ENCODE measurements at places on chromosomes 3 and 15.

GRCh38 chr3:150073513-150073912 is 102.8 kb upstream of the PFN2 start:
- DNase-seq: no peak

DNA sequence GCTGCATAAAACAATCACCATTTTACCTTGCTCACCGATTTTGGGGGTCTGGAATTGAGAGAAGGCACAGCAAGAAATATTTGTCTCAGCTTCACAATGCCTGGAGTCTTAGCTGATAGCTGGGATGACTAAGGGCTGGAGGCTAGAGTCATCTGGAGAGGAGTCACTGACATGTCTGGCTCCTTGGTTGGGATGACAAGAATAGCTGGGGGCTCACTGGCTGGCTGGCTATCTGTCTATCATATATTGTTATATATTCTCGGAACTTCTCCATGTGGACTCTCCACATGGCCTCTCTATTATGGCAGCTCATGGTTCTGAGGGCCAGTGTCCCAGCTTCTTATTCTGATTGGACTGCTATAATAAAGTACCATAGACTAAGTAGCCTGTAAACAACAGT is 20.0 kb upstream of the TRIM71 start:
- DNase-seq: no peak

DNA sequence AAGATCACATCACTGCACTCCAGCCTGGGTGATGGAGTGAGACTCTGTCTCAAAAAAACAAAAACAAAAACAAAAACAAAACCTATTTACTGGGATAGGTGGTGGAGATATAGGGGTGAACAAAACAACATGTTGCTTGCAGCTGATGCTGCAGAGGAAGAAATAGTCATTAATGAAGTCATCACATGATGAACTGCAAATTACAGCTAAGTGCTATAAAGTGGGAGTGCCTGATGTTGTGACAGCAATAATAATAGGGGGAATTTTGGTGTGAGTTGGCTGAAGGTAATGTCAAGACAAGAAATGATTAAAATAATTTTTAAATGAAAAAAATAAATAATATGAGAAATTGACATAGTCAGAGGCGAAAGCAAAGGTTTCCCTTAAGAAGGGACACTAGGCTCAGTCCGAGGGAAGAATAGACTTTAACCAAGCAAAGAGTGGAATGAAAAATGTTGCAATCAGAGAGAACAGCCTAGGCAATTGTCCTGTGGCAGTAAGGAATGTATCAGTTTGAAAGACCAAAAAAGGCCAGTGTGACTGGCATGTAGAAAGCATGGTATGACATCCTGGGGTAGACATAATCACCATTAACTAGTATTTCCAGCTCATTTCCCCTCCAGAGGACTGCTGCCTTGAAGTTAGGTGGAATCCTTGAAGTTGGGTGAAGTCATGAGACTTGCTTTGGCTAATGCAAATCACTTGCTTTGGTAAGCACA is 14.7 kb upstream of the PIK3CB start:
- DNase-seq: no peak

- no peak for DNase-seq
Measured at GRCh38 chr3:42654331-42655201, 1.1 kb downstream of the ZBTB47 start.

DNA sequence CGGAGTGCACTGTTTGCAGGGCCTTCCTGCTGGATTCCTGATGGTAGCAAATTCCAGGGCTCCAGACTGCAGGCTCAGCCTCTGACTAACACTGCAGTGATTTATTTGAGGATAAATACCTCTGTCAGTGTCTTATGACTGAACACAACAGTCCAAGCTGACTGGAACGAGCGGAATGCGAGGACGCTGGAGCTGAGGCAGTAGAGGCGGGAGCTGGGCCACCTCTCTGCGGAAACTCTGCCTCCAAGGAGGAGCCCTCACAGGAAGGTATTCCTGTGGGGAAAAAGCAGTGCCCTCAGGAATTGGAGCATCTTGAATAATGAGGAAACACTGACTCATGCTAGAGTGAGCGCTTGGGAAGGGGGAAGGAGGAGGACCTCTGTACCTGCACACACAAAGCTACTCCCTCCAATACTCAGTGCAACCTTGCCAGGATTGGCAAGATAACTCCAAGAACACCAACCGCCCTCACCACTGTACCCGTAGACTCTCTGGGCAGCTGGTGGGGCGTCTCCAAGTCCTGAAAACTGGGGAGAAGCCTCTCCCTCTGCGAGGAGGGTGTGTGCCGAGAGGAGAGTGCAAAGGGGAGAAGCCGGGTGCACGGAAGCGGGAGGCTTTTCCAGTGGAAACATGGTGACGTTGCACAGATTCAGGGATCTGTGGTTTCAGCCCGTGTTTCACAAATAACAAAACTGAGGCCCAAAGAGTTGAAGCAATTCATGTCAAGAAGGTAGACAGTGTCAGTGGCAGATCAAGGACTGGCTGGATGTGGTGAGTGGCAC is 43.0 kb downstream of the VGLL4 start:
- DNase-seq: no peak

DNA sequence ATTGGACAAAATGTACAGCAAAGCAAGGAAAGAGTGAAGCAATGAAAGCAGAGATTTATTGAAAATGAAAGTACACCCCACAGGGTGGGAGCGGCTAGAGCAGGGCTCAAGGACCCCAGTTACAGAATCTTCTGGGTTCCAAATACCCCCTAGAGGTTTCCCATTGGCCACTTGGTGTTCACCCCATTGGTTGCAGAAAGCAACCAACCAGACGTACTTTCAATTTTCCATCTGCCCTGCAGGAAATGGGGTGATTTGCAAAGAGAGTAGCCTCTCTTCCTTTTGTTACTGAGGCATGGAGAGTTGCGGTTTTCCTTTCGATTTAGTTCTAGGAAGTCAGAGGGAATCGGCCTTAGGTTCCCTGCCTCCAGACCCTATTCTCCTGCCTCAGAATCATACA is 2.4 kb downstream of the PML start:
- no peak for DNase-seq

GRCh38 chr15:57114070-57114469 is 195.6 kb downstream of the TCF12 start:
- DNase-seq: no peak

DNA sequence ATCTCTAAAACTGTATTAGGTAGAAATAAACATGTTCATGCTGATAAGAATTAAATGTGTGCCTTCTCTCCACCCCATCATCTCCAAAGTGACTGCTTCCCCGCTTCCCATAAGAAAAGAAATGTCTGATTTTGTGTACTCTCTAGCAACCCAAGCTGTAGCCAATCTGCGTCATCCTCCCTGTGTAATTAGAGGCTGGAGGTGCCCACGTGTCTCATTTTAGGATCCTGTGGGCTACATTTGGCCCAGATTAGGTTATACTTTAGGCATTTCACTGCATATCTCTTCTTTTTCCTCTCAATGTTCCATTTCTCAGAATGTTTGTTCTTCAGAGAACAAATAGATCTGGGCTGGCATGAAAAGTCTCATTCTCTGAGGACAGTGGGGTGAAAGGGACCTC is 19.3 kb upstream of the ZNF148 start:
- no peak for DNase-seq

All from NCI-H2107 (cell line).